Left lobe of liver (tissue), 2 donors: ENCODE measurements at places on chromosomes 12 and 14.

DNA sequence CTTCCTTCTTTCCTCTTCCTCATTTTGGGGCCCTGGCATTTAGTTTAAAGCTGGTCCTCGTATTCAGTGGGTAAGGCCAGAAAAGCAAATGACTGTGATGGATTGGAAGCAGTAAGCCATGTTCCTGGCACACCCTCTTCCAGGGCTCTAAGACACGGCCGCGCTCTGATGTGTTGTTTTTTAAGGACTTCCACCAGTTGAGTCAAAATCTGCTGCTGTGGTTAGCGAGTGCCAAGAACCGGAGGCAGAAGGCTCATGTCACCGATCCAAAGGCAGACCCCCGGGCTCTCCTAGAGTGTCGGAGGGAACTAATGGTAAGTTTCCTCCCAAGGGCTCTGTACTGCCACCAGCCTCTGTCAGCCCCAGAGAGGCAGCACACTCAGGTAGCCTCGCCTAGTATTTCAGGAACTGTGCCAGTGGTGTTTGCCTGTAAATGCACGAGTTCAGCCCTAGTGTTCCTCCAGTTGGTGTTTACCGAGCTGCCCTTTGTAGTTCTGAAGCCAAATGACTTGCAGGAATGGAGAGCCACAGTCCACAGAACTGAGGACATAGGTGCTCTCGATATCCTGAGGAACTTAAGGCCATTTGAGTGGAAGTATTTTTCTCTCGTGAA lies 72.7 kb downstream of the ESR2 start:
- DNase-seq: peak; percentile 39

DNA sequence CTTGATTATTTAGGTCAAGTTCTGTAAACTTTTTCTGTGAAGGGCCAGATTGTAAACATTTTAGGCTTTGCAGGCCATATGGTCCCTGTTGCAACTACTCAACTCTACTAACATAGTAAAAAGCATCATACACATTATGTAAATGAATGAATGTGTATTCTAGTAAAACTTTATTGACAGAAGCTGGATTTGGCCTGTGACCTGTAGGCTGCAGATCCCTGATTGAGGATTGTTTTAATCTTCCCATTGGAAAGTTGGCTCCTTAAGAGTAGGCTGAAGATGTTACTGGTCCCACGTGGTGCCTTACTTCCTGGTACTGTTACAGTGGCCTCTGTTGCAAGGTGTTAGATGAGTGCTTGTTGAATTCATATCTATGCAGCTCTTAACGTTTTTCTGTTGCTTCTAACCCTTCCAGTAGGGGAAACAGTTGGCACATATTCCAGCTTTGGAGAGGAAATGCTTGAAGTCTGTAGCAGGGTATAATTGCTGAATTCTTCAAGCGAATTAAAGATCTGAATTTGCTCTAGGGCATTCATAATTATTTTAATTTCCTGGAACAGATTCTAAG lies 133.6 kb upstream of the DNM1L start:
- DNase-seq: no peak

- no peak for DNase-seq
These were observed 23.6 kb upstream of the OR4K2 start for GRCh38 chr14:19851365-19851764.

GRCh38 chr12:73947326-73948026 lies 590.2 kb upstream of the ATXN7L3B start:
- DNase-seq: no peak

DNA sequence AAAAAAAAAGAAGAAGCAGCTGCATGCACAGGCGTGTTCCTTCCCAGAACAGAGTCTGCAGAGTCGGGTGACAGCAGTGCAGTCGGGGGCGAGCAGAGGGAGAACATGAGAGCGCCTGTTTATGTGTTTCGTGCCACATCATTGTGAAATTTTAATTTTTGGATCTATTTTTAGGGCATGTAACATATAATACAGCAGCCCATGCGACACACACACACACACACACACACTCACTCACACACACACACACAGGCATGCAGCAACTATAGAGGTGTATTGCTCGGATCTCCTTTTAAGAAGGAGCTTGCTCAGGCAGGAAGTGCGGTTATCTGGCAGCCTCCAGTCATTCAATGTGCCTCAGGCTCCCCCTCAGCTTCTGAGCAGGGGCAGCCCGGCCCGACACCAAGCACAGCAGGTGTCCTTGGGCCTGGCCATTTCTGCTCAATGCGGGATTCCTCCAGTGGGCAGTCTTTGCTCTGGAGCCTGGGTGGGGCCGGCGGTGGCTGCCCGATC lies 71.8 kb downstream of the ZNF664 start:
- no peak for DNase-seq

DNA sequence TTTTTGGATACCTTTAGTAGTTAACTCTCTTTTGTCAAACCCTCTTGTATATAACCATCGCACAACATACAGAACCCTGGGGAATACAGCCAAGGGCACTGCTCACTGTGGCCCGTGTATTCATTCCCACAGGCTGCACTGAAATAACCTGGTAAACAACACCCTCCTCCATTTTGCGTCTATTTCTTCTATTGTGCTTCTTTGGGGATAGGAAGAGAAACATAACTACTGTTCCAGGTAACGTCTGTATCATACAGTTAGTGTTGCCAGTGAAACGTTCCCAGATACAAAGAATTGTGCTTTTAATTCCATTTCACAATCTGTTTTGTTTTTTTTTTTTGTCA lies 9.6 kb downstream of the C12orf76 start:
- no peak for DNase-seq

DNA sequence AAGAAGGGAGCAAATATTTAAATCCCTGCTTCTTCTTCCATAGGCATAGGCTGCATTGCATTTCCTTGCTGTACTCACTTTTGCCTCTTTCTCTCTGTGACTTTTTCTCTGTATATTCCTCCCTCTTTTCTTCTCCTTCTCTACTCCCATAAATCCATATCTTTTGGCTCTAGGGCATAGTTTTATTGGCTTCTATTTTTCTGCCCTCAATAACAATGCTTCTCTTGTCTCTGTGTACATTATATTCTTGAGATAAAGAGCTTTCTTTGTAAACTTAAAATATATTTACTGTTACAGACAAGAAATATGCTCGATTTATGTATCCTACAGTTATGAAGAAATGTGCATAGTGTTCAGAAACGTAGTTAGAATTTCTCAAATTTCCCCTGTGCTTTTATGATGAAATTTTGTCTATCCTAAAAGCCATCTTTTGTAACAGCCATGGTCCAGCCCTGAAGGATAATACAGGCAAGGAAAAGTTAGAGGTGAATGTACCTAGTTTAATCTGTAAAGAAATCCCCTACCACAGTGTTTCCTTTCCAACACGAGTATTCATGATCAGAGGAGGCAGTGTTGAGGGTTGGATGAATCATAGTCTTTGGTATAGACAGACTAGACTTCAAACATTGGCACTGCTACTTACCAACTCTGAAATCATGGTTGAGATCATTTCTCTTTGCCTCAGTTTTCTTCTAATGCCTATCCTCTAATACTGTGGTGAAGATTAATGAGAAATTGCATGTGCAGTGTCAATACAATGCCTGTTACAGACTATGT lies 173.3 kb upstream of the FAR2 start:
- DNase-seq: no peak

GRCh38 chr12:1534748-1535147 lies 59.6 kb downstream of the FBXL14 start:
- no peak for DNase-seq

GRCh38 chr14:54267172-54267571 lies 129.6 kb upstream of the CDKN3 start:
- DNase-seq: no peak

- no peak for DNase-seq
These were observed 24.5 kb upstream of the KIF21A start for GRCh38 chr12:39467432-39467870.

GRCh38 chr12:13074396-13075117 lies 28.9 kb downstream of the GSG1 start:
- DNase-seq: no peak

GRCh38 chr12:59787610-59788009 lies 191.8 kb downstream of the SLC16A7 start:
- no peak for DNase-seq

DNA sequence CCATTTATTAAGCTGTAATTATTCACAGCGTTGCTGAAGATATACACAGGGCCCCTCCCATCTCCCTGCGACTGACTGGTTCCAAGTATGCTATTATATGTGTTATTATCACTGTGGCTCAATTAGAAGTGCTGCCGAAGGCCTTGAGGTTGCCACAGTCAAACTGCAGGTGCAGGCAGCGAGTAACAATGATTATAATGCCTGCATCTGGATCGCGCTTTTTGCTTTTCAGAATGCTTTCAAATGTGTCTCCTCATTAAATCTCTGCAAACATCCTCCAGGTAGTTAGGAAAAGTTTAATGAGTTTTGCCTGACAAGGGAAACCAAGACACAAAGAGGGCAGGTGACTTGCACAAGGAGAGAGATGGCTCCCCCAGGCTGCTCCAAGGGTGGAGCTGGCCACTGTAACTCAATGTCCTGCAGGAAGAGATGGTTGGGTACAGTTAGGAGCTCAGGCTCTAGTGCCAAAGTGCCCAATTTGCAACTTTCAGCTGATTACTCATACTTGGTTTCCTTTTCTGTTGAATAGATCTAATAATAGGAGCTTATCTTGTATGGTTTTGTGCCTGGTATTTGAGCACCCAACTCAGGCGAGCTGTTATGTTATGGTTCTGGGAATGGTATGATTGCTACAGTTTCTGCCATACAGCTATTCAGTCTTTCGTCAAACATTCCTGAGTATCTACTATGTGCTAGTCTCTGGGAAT lies 1.7 kb upstream of the SYNE3 start:
- peak; percentile 22 for DNase-seq
